ENCODE measurements at places on chromosomes 5 and 9.
A peak's percentile ranks its signal among the peaks of the same experiment; 100 is the strongest.

GRCh38 chr9:131296906-131297500, 7.5 kb downstream of the PLPP7 start:
- no peak for DNase-seq
- H3K4me1 ChIP-seq = no peaks in the 10 kb centered on the region
- H3K27me3 ChIP-seq = no peaks in the 10 kb centered on the region
- H3K27ac ChIP-seq = no peak overlapping the region
- no peaks in the 10 kb centered on the region for H3K36me3 ChIP-seq

DNA sequence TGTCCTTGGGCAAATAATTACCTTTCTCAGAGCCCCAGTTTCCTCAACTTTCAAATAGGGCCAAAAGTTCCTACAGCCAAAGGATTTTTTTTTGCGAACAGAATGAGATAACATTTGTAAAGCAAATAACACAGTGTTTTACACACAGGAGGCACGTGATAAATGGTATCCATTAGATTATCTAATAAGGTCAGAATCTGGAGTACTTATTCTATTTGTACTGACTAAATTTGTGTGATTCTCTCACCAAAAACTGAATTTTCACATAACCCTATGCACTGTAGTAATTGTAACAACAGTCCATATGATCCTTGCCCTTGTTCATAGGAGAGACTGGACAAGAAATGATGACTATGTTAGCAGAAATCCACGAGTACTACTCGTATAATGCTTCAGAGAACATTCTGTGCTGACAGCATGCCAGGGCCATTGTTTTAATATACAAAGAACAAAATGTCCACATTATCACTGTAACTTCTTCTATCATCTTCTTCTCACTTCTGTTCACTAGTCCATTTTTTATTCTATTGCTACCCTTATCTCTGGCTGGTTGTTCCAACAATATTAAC, 13.9 kb upstream of the FEM1C start:
- no peak overlapping the region for H3K4me3 ChIP-seq
- peak; percentile 49 for DNase-seq
- H3K27ac ChIP-seq = no peak overlapping the region

- H3K4me3 ChIP-seq = no peak overlapping the region
- DNase-seq = no peak
- H3K27me3 ChIP-seq = no peaks in the 10 kb centered on the region
- no peaks in the 10 kb centered on the region for H3K36me3 ChIP-seq
- H3K4me1 ChIP-seq = no peaks in the 10 kb centered on the region
These were observed 116.9 kb downstream of the C5orf15 start for GRCh38 chr5:133851521-133851920.

DNA sequence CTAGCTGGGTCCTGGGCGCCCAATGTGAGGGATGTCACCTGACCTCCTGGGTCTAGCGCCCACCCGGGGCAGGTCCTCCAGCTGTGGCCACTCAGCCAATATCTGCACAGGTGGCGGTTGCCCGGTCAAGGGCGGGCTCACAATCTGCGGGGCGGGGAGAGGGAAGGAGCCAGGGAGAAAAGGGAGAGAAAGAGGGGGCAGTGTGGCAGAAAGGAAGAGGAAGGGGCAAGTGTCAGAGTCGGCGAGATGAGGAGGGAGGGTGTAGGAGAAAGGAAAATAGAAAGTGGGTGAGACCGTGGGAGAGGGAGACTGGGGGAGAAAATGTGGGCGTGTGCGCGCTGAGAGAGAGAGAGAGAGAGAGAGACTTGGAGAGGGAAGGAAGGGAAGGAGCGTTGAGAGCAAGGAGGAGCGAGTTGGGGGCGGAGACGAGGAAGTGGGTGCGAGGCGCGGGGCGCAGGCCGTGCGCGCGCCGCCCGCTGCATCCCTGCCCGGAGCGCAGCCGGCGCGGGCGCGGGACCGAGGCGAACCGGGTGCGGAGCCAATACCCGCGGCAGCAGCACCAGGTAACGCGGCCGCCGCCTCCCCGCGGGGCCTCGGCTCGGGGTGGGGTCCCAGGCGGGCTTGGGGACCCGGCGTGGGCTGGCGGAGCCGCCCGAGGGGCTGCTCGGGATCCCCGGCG, at the start of gene HRH2:
TSS of gene HRH2 (plus strand) at position 479 of the 679 bp plus-strand sequence. CDS start 25,163 bp downstream, outside the sequence.
- peak within 1 kb of the TSS; percentile 72 for H3K4me3 ChIP-seq
- no peak for DNase-seq
- H3K4me1 ChIP-seq = peaks cover 9% of the 10 kb centered on the region
- H3K27me3 ChIP-seq = peaks cover 8% of the 10 kb centered on the region
- H3K27ac ChIP-seq = no peak within 1 kb of the TSS
- H3K36me3 ChIP-seq = no peaks in the 10 kb centered on the region

DNA sequence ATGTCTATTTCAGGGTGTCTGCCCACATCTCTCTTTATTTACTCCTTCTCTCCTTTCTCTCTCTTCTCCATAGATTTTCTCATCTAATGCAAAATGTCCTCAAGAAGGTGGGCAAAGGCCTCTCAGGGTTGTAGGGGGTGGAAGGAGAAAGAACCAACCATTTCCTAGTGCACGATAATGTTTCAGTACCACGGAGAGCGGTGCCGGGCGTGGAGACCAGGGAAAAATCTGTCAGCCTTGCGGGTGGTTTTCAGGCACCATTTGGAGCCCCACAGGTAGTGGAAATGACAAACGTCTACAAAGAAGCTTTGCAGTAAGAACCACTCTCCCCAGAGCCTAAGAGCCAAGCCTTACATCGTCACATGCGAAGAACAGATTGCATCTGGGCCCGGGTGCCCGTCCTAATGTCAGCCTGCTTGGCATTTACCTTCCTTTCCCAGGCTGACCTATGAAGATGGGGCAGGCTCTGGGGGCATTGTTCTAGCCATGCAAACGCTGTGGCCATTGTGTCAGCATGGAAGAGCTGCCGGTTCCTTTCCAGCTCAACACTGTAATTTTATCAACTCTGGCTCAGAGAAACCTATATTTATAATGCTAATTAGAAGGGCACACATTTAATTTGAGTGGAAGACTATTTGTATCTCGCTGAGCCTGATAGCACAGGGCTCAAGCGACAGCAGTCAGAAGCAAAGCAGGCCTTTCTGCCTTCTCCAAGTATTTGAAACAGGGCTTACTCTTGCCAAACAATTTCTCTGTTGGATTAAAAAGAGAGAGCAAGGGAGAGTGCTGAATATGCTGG, 430.1 kb upstream of the WWC1 start:
- no peaks in the 10 kb centered on the region for H3K27me3 ChIP-seq
- no peak overlapping the region for H3K27ac ChIP-seq
- H3K36me3 ChIP-seq = no peaks in the 10 kb centered on the region
- H3K4me3 ChIP-seq = no peak overlapping the region
- peak; percentile 36 for DNase-seq

DNA sequence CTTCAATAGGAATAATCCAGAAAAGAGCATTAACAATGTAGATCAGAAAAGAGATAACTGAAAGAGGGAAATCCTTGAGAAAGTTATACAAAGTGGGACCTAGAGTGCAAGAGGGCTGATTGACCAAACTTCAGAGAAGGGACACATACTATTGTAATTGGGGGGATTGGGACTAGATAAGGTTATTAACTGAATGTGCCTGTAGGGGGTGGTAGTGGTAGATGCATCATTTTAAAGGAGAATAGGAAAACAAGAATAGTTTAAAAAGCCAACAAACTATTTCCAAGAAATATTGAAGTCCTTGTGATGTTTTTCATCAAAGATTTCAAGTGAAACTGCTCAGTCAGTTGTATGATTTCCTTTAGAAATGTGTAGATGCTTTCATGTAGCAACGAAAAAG, 468.5 kb downstream of the TAF11L14 start:
- no peaks in the 10 kb centered on the region for H3K27me3 ChIP-seq
- H3K4me1 ChIP-seq = no peaks in the 10 kb centered on the region
- H3K36me3 ChIP-seq = no peaks in the 10 kb centered on the region
- no peak overlapping the region for H3K4me3 ChIP-seq

- no peaks in the 10 kb centered on the region for H3K4me1 ChIP-seq
- no peak overlapping the region for H3K4me3 ChIP-seq
These were observed 249.3 kb downstream of the ICE1 start for GRCh38 chr5:5671823-5672222.

GRCh38 chr9:4490705-4491625, 697 bp downstream of the SLC1A1 start:
- H3K36me3 ChIP-seq = no peaks in the 10 kb centered on the region
- peaks cover 9% of the 10 kb centered on the region for H3K4me1 ChIP-seq
- no peak overlapping the region for H3K27ac ChIP-seq
- H3K27me3 ChIP-seq = peaks cover 28% of the 10 kb centered on the region
- peak overlapping the region; percentile 77 for H3K4me3 ChIP-seq

DNA sequence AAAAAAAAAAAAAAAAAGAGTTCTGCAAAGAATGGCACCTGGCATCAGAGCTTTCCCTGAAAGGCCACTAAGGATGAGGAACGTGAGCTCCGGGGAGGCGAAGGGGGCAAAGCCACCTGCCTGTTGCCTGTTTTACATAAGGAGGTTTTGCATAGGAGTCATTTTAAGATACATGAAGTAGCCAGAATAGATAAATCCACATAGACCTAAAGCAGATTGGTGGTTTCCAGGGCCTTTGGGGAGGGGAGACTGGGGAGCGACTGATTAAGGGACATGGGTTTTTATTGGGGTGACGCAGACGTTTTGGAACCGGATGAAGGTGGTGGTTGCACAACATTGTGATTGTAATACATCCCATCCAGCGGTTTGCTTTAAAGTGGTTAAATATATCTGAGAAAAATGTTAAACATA, 7.1 kb downstream of the NEK6 start:
- no peaks in the 10 kb centered on the region for H3K27me3 ChIP-seq
- H3K36me3 ChIP-seq = peaks cover 12% of the 10 kb centered on the region

- H3K36me3 ChIP-seq = peaks cover 8% of the 10 kb centered on the region
- H3K4me1 ChIP-seq = no peaks in the 10 kb centered on the region
- H3K4me3 ChIP-seq = no peak overlapping the region
These were observed 34.7 kb downstream of the PSIP1 start for GRCh38 chr9:15475923-15476536.

- H3K36me3 ChIP-seq = no peaks in the 10 kb centered on the region
- no peak for DNase-seq
- no peak overlapping the region for H3K27ac ChIP-seq
- H3K4me3 ChIP-seq = no peak overlapping the region
- H3K4me1 ChIP-seq = peaks cover 12% of the 10 kb centered on the region
- H3K27me3 ChIP-seq = no peaks in the 10 kb centered on the region
These were observed 21.2 kb upstream of the PFDN1 start for GRCh38 chr5:140324041-140324600.

DNA sequence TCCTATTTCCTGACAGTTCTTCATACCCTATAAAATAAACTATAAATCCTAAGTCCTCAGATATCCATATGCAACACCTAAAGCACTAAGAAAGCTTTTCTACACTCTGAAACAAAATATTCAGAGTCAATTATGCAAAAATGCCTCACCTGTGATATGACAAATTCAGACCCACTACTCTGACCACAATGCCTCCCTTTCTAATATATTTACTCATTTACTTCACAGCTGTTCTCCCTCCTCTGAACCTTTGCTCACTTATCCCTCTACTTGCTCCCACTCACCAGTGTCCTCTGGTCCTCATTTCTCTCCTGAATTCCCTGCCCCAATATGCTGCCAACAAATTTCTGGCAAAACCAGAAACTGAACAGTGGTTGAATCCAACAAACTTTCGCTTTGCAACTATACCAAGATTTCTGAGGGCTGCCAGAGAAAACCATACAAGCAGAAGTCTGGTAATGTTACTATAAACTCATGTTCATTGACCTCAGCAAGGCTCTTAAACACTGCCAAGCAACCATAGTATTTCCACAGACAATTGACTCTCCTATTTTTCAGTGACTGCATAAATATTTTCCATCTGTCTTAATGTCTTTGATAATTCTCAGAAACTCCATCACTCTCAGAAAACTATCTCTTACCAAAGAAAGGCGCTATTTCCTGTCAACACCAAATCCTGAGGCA, 7.1 kb downstream of the CCNH start:
- no peak overlapping the region for H3K27ac ChIP-seq
- H3K36me3 ChIP-seq = peaks cover 16% of the 10 kb centered on the region
- no peaks in the 10 kb centered on the region for H3K27me3 ChIP-seq
- no peak for DNase-seq

DNA sequence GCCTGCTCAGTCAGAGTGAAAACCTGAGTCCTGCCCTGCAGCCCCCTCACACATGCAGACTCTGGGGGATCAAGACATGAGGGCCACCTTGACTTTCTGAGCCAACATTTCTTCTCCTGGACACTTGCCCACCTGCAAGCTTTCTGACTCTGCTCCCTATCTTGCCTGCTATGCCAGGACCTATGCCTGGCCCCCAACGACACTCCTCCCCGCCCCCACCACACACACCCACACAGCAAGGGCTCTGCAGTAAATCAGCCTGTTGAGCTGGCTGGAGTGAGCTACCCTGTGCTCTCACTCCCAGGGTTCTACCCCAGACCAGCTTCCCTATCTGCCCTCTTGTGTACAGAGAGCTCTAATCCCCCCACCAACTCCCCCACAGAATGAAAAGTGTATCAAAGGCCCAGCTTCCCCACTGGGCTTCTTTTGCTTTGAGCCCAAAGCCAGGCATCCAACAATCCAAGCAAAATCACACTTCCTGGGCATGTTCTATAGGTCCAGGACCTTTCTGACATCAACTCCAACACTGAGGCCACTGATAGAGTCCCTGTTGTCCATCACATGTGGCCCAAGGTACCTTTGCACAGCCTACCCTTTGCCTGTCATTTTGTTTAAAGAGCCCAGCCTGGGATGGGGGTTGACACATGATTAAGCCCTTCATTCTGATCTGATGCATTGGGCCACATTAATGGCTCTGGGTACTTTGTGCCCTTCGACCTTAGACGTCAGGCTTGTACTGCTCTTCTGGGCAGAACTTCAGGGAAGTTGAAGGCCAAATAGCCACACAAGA, 7.2 kb downstream of the PDLIM4 start:
- peaks cover 16% of the 10 kb centered on the region for H3K4me1 ChIP-seq
- H3K4me3 ChIP-seq = no peak overlapping the region
- DNase-seq = no peak
- peaks cover 9% of the 10 kb centered on the region for H3K36me3 ChIP-seq
- no peak overlapping the region for H3K27ac ChIP-seq
- H3K27me3 ChIP-seq = no peaks in the 10 kb centered on the region

DNA sequence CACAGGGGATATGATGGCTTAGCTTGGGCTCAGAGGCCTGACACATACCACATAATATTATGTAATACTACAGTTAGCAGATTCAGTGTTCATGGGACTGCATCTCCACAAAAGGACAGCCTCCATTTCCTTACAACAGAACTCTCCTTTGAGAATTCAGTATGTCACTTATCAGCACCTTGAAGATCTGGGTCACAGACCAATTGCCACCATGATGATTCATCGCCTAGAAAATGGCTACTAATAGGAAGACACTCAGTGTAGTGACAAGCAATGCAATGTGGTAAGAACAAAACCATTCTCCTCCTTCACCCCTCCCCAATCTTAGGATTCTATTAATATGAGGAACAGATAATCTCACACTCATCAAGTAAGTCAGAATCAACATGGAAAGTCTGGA, 38.7 kb upstream of the PRLR start:
- no peaks in the 10 kb centered on the region for H3K27me3 ChIP-seq
- H3K4me3 ChIP-seq = no peak overlapping the region
- H3K27ac ChIP-seq = no peak overlapping the region
- H3K36me3 ChIP-seq = no peaks in the 10 kb centered on the region
- no peaks in the 10 kb centered on the region for H3K4me1 ChIP-seq
- peak; percentile 80 for DNase-seq

- H3K27ac ChIP-seq = no peak overlapping the region
- H3K27me3 ChIP-seq = no peaks in the 10 kb centered on the region
- no peak for DNase-seq
- H3K36me3 ChIP-seq = peaks cover 4% of the 10 kb centered on the region
These were observed 17.4 kb downstream of the SEC61B start for GRCh38 chr9:99239341-99240060.
